ENCODE measurements at places on chromosomes 12 and 14. TPM values are rescaled to one million over a fixed set of nuclear protein-coding genes. Genes with fewer than 3 reads are reported as not detected.

The SSPN gene
- total RNA-seq, result 6.9 TPM

The AKAP3 gene
- total RNA-seq, result 2.8 TPM

The CRY1 gene
- total RNA-seq, result 19.4 TPM

The ACVRL1 gene
- 173 TPM for total RNA-seq

The TMEM120B gene
- total RNA-seq, result 17.7 TPM

The OVCH1 gene
- 0.20 TPM for total RNA-seq

The FAIM2 gene
- total RNA-seq, result 1.8 TPM

The LYZ gene
- total RNA-seq, result 394 TPM

The KRT73 gene
- not detected for total RNA-seq

- no peaks in the 10 kb centered on the region for H3K36me3 ChIP-seq
- H3K4me3 ChIP-seq, result no peak overlapping the region
- no peak overlapping the region for H3K27ac ChIP-seq
- H3K4me1 ChIP-seq, result no peaks in the 10 kb centered on the region
- no peak for DNase-seq
Measured at GRCh38 chr12:79624378-79624777, 66.4 kb downstream of the PAWR start.

DNA sequence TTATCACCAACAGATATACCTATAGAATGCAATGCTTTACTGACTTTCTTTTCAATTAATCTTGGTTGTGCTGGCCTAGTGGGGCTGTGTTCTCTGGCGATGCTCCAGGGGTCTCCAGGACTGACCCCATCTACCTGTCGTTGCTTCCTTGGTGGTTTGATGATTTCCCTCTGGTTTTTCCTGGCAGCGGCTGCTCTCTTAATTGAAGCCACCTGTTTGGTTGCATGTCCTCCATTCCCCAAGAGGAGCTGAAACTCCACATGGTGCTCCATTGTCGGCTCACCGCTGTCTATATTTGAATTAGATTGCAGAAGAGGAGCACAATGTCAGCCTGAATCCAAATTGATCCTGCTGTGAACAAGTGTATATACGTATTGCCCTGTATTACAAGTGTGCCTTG is 7.1 kb upstream of the IFNG-AS1 start:
- H3K27ac ChIP-seq, result no peak overlapping the region
- H3K4me1 ChIP-seq, result no peaks in the 10 kb centered on the region
- H3K36me3 ChIP-seq, result no peaks in the 10 kb centered on the region

- no peaks in the 10 kb centered on the region for H3K27me3 ChIP-seq
- DNase-seq, result no peak
- no peak overlapping the region for H3K4me3 ChIP-seq
Measured at GRCh38 chr12:22667122-22667521, 42.2 kb downstream of the ETNK1 start.

GRCh38 chr12:115910057-115910456 is 367.4 kb downstream of the MED13L start:
- no peak for DNase-seq
- no peak overlapping the region for H3K4me3 ChIP-seq
- no peaks in the 10 kb centered on the region for H3K36me3 ChIP-seq
- H3K4me1 ChIP-seq, result no peaks in the 10 kb centered on the region

- H3K27me3 ChIP-seq, result no peaks in the 10 kb centered on the region
- H3K4me3 ChIP-seq, result no peak overlapping the region
- no peaks in the 10 kb centered on the region for H3K36me3 ChIP-seq
- no peak overlapping the region for H3K27ac ChIP-seq
- peaks cover 3% of the 10 kb centered on the region for H3K4me1 ChIP-seq
Measured at GRCh38 chr12:22014783-22015144, 31.3 kb upstream of the CMAS start.

DNA sequence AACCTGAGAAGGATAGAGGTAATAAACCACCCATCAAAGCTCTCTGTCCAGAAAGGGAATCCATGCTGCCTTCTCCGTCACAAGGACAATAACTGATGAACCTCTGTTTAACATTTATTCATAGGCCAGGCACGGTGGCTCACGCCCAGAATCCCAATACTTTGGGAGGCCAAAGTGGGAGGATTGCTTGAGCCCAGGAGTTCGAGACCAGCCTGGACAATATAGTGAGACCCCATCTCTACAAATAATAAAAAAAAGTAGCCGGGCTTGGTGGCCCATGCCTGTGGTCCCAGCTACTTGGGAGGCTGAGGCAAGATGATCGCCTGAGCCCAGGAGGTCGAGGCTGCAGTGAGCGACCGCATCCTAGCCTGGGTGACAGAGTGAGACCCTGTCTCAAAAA is 7.1 kb upstream of the FOS start:
- H3K36me3 ChIP-seq, result no peaks in the 10 kb centered on the region
- H3K27me3 ChIP-seq, result no peaks in the 10 kb centered on the region

DNA sequence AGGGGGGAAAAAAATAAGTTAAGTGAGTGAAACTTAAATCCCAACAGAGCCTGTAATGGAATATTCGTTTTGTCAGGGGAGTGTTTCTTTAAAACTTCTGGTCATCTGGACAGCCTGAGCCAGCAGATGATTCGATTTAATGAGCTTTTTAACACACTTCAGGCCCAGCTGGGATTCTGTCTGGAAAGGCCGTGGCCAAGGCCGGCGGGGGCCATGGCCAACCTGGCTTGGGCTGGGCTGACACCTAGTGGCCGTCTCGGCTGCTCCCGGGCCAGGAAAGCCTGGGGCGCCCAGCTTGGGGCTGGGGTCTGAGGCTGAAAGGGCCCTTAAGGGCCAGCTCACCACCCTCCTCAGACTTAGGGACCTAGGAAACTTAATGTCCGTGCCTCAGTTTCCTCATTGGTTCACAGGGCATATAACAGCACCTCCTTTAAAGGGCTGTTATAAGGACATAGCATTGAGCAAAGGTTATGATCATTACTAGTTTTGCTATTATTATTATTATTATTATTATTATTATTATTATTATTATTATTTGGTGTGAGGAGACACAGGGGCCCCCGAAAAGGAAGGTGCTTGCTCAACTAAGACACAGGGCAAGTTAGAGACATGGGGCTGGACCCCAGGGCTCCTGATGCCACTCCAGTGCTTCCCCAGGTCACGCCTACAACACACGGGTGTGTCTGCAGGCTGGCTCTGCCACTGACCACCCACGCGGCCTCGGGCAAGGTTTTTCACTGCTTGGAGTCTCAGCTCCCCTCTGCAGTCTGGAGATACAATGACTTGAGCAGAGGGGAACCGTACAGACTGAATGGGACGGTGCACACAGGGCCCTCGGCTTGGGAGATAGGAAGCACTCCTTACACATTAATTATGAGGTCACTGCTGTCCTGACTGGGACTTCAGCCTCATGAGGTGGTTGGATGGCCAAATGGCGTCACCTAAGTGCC is 84.0 kb downstream of the SYNE3 start:
- H3K27ac ChIP-seq, result no peak overlapping the region
- no peak for DNase-seq
- peaks cover 97% of the 10 kb centered on the region for H3K36me3 ChIP-seq
- H3K27me3 ChIP-seq, result no peaks in the 10 kb centered on the region

- H3K27ac ChIP-seq, result no peak overlapping the region
- H3K4me3 ChIP-seq, result no peak overlapping the region
- DNase-seq, result no peak
Measured at GRCh38 chr14:56745097-56745496, 65.2 kb downstream of the OTX2 start.

GRCh38 chr12:122094735-122095631 is 16.4 kb downstream of the MLXIP start:
- H3K27ac ChIP-seq, result peak overlapping the region; percentile 18
- DNase-seq, result peak; percentile 50
- peaks cover 66% of the 10 kb centered on the region for H3K4me1 ChIP-seq
- H3K27me3 ChIP-seq, result no peaks in the 10 kb centered on the region
- no peak overlapping the region for H3K4me3 ChIP-seq

- peak overlapping the region; percentile 4 for H3K27ac ChIP-seq
- H3K36me3 ChIP-seq, result no peaks in the 10 kb centered on the region
- H3K27me3 ChIP-seq, result no peaks in the 10 kb centered on the region
- no peak for DNase-seq
- peaks cover 60% of the 10 kb centered on the region for H3K4me1 ChIP-seq
Measured at GRCh38 chr12:49703647-49704137, 3.5 kb downstream of the FMNL3 start.

DNA sequence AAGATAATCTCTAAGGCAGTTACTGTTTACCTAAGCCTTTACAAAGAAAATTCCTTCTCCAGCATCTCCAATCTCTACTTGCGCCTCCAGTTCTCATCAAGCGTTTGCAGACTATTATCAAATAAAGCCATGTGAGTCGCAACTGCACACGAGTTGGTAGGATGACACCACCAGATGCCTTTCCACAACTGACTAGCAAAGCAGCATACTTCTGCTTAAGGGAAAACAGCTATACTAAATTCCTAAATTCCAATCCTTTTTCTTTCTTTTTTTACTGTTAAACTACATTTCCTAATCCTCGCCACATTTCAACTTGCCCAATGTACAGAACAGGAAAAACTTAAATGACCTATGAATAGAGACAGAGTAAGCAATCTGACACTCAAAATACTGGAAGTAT is 166.7 kb downstream of the ITPR2 start:
- no peak overlapping the region for H3K4me3 ChIP-seq
- no peak overlapping the region for H3K27ac ChIP-seq
- no peaks in the 10 kb centered on the region for H3K36me3 ChIP-seq
- no peaks in the 10 kb centered on the region for H3K4me1 ChIP-seq
- DNase-seq, result no peak

DNA sequence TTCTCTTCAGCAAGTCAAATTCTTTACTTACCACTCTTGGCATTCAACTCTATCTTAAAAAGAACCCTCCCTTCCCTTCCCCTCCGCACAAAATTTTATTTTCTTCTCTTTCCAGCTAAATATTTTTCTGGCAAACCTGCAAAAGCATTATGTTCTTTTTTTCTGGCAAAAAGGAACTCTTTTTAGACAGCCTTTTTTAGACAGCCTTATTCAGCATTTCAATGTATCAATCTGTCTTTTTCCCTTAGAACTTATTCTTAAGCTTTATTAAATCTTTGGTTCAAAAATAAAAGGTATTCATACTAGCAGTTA is 50.5 kb downstream of the SPTLC2 start:
- no peak for DNase-seq
- peaks cover 51% of the 10 kb centered on the region for H3K36me3 ChIP-seq
- peak overlapping the region; percentile 1 for H3K27ac ChIP-seq
- H3K4me1 ChIP-seq, result peaks cover 20% of the 10 kb centered on the region
- H3K4me3 ChIP-seq, result no peak overlapping the region
- no peaks in the 10 kb centered on the region for H3K27me3 ChIP-seq

GRCh38 chr14:94474581-94475031 is 1.4 kb downstream of the SERPINA9 start:
- no peaks in the 10 kb centered on the region for H3K36me3 ChIP-seq
- H3K4me3 ChIP-seq, result no peak overlapping the region
- no peaks in the 10 kb centered on the region for H3K4me1 ChIP-seq
- no peak for DNase-seq

DNA sequence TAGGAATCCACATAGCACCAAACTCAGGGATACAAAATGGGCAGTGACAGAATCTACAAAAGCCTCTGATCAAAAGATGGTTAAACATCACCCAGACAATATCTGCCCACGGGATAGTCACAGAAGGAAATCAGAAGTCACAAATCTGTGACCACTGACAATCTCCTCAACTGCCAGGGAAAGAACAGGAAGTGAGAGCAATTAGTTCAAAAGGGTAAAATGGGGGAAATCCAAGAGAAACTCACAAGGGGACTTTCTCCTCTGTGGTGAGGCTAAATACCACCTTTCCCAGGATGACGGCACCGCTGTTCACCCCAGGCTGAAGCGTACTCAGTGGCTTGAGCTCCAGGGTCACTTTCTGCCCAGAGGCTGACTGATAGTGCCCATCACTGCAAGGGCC is 10.7 kb downstream of the TTC5 start:
- no peaks in the 10 kb centered on the region for H3K36me3 ChIP-seq
- H3K27ac ChIP-seq, result no peak overlapping the region
- no peaks in the 10 kb centered on the region for H3K27me3 ChIP-seq
- no peak overlapping the region for H3K4me3 ChIP-seq
- no peak for DNase-seq
- H3K4me1 ChIP-seq, result no peaks in the 10 kb centered on the region

DNA sequence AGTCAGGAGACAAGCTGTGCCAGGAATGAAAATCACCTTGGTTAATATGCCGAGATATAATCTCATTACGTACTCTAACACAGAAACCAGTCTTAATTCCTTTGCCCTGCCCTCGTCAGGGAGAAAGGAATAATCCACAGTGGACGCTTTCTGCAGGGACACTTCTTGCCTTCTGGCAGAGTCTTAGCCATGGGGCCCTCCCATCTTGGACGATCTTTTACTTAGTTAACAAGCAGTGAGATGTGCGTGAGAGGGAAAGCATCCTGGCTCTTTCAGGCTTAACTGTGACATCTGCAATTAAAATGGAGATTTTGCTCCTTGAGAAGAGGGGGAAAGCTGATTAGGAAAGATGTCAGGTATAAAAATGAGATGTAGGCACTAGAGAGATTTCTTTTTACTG is 246.4 kb downstream of the TMEM132C start:
- H3K4me1 ChIP-seq, result no peaks in the 10 kb centered on the region
- H3K4me3 ChIP-seq, result no peak overlapping the region
- DNase-seq, result no peak
- H3K36me3 ChIP-seq, result no peaks in the 10 kb centered on the region
- no peaks in the 10 kb centered on the region for H3K27me3 ChIP-seq

GRCh38 chr14:33490555-33490954 is 460.3 kb downstream of the EGLN3 start:
- H3K27ac ChIP-seq, result no peak overlapping the region
- H3K4me3 ChIP-seq, result no peak overlapping the region
- no peak for DNase-seq
- H3K36me3 ChIP-seq, result no peaks in the 10 kb centered on the region
- no peaks in the 10 kb centered on the region for H3K27me3 ChIP-seq

GRCh38 chr14:100591453-100592371 is 4.5 kb upstream of the BEGAIN start:
- no peak for DNase-seq
- H3K36me3 ChIP-seq, result no peaks in the 10 kb centered on the region
- peaks cover 3% of the 10 kb centered on the region for H3K4me1 ChIP-seq
- H3K4me3 ChIP-seq, result no peak overlapping the region
- H3K27me3 ChIP-seq, result peaks cover 68% of the 10 kb centered on the region
- H3K27ac ChIP-seq, result no peak overlapping the region

DNA sequence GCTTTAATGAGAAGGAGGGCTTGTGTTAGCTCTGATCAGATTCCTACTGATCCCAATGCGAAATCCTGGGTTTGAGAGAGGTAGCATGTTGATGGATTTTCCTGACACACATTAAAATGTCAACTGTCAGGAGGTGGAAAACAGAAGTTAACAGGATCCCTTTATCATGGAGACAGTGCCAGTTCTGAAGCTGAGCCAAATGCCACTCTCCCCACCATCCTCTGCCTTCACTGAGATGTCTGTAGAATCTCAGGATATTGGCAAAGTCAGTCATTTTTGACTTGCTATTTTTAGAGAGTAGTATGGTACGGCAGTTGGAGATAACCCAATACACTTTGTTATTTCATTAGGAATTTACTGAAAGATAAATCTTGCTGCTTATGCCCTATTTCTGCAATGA is 1816.2 kb upstream of the FLRT2 start:
- no peak overlapping the region for H3K4me3 ChIP-seq
- no peak overlapping the region for H3K27ac ChIP-seq
- H3K4me1 ChIP-seq, result no peaks in the 10 kb centered on the region
- H3K27me3 ChIP-seq, result no peaks in the 10 kb centered on the region
- no peaks in the 10 kb centered on the region for H3K36me3 ChIP-seq
